Activated T-helper 9 cell treated with anti-CD3 and anti-CD28 coated beads, Interleukin-2, amount 50 U/mL, for 16 hours (primary cell): ENCODE measurements at places on chromosomes 4 and X.

DNA sequence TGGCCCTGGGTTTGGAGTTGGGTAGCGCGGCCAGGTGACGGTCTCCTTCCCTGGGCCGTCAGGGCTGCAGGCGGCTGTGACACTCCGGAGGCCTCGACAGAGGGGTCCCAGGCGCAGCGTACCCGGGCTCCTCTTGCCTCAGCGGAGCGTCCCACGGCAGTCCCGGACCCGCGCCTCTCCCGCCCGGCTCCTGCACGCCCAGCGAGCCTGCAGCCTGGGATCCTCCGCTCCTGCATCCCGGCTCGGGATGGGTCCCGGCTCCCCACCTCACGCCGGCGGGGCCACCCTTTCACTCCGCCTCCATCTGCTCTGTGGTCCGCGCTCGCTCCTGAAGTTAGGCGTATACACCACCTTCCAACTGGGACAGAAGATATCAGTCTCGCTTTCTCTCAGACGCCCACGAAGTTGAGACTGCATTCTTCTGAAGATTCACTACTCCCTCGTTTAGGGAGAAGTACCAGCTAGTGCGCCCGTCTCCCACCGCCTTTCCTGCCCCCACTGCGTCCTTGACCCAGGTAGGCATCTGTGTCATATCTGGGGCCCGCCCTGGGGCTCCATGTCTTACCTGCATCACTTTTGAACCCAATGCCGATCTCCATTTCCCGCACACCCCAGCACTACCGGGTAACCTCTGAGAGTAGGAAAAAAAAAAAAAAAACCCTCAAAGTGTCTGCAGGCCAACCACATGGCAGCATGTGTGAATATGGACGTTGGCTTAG is 32.3 kb upstream of the KDR start:
- no peak for DNase-seq

DNA sequence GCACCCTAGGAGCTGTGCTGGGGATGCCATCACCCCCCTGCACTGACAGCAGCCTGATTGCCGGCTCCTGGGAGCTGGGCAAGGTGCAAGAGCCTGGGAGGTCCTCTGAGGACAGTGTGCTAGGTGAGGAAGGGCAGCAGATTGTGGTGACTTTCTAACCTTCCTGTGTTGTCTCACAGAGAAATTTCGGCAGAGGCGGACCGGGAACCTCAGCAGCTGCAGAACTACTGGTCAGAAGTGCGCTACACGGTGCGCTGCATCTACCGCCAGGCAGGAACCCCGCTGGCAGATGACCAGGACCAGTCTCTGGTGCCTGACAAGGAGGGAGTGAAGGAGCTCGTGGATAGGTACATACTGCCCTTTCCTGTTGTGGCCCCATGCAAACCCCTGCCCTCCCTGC is 89.8 kb downstream of the FAM193A start:
- DNase-seq = no peak

DNA sequence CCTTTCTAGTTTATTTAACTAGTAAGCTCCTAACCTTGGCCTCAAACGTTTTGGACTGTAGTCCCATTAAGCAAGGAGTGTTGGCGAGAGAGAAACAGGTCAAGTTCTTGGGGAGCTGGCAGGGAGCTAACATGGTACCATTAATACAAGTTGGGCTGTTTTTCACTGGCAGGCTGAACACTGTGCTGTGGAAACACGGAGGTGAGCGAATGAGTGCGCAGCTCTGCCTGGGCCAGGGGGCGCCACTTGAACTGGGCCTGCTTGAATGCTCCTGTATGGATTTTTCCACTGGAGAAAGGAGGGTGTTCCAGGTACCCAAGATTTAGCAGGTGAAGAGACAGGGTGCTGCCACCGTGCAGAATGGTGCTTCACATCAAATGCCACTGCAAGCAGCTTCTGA is 7.4 kb upstream of the SMS start:
- DNase-seq = no peak

GRCh38 chr4:3483471-3483921 is 20.4 kb downstream of the DOK7 start:
- DNase-seq = no peak

- DNase-seq = no peak
Measured at GRCh38 chrX:50100188-50100587, 100.6 kb downstream of the AKAP4 start.

GRCh38 chrX:46642145-46642544 is 68.6 kb downstream of the CHST7 start:
- DNase-seq = no peak
